ENCODE measurements at places on chromosomes 7 and 10.

GRCh38 chr7:81929386-81929785 lies 159.5 kb upstream of the HGF start:
- DNase-seq = no peak

GRCh38 chr10:104155591-104155990 lies 33.6 kb downstream of the SFR1 start:
- DNase-seq = no peak

- DNase-seq = peak; percentile 24
These were observed at the start of gene CLDN3 for GRCh38 chr7:73770002-73770859. Gene CLDN3, minus strand, starts transcription at chr7:73770270. Its CDS starts 221 bp downstream, at chr7:73770049.

- DNase-seq = no peak
These were observed 119.6 kb upstream of the ADO start for GRCh38 chr10:62684911-62685310.

- DNase-seq = no peak
These were observed 46.6 kb upstream of the PPIF start for GRCh38 chr10:79300711-79301110.

GRCh38 chr10:97059006-97059871 lies 126.5 kb downstream of the SLIT1 start:
- DNase-seq = no peak

GRCh38 chr10:14552015-14552414 lies 221.3 kb upstream of the FRMD4A start:
- DNase-seq = no peak

DNA sequence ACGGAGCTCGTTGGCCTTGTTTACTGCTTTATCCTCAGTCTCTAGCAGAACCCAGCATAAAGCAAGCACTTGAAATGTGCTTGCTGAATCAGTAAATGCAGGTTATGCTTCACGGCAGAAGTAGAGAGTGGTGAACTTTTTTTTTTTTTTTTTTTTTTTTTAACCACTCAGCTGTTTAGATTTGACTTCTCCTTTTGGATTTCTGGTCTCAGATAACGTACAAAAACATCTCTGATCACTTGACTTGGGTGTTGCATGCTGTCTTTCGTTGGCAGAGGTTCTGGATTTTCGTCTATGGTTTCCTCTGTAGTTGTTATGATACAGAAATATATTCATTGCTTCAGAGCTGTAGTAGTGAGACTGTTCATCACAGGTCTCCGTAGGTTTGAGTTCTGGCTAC lies 242.5 kb upstream of the HABP2 start:
- no peak for DNase-seq

- no peak for DNase-seq
These were observed 804.8 kb upstream of the IGFBP3 start for GRCh38 chr7:46725838-46726237.

DNA sequence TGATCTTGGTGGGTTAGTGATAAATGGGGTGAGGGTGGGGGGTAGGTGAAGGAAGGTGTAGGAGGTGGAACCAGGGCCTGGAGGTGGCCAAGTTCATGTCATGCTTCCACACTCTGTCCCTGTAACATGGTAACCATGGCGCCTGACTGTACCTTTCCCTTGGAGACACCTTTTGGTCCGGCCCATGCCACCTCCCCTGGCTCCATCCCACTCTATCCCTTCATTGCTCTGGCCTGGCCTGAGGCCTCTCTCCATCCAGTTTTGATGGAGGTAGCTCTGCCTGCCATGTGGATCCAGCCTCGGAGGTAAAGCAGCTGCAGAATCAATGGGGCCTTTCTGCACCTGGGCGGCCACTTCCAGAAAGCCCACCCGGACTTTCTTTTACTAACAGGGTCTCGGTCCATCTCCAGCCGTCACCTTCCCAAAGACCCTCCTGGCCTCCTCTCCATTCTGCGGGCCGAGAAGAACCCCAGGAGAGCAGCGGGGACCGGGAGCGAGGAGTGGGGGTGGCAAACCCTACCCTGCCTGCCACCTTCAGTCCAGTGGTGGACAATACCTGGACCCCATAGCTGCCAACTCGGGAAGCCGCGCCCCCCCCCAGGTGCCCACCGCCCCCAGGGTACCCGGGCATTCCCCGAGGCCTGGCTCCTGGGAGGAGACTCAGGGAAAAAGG lies 504 bp upstream of the TRRAP start:
- DNase-seq = no peak

GRCh38 chr10:71520042-71520441 lies 123.3 kb downstream of the CDH23 start:
- DNase-seq = no peak

DNA sequence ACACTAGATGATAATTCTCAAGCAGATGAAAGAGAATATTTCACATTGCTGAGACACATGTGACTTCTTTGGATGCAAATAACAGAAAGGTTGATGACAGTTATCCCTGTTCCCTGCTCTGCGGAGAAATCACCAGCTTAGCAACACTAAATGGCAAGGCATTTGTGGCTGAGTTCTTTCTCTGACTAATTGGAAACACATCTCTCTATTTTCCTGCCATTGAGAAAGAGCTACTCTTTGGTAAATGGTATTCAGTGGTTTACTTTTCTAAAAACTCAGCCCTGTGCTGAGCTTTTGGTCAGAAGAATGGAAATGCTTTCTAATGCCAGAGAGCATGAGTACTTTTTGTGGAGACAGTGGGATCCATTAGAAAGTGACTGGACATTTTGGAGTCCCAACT lies 771.4 kb downstream of the LRMDA start:
- no peak for DNase-seq

DNA sequence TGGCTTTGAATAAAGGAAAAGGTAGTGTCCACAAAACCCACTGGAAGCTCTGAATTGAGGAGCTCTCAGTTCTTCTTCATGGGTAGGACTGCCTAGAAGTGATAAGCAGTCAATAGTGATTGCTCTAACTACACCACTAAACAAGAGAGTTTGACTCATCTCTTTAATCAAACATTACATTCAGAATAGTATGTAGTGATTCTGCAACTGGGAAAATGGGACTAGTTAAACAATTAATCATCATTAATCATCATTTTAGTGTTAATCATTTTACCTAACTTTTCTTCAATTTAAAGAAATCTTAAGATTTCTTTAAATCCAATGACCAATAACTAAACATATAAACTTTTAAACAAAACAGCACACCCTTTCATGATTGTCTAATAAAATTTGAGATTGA lies 484.0 kb upstream of the FZD8 start:
- DNase-seq = no peak

DNA sequence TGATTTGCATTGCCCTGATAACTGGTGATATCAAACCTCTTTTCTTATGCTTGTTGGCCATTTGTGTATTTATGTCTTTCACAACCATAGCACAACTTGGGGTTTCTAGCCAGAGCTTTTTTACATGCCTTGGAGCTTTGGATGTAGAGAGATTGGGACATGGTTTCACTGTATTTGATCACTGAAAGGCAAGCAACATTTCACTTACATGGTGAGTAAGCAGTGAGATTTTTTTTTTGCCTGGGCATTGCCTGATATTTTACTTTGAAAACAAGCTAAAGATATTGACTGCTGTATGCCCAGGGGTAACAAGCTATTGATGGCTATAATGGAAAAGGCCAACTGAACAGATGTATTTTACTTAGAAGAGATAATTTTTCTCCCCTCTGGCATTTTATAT lies 259.0 kb downstream of the PHTF2 start:
- DNase-seq = no peak

DNA sequence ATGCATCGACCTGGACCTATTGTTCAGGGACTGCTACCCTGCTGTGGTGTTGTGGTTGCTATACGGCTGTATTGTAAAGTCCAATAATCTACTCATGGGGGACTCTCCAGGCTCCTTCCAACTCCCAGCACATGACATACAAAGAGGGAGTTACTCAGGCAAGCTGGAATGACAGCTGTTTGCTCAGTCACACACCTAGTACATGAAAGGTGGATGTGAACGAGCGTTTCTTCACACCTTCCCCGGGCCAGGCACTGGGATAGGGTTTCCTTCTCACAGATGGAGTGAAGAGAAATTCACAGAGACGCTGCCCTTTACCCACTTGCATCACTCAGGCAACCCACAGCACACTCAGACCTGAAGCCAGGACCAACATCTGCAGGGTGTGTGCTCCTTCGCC lies 215.7 kb downstream of the TNS3 start:
- no peak for DNase-seq

GRCh38 chr10:91604553-91605534 lies 28.0 kb downstream of the PPP1R3C start:
- no peak for DNase-seq

GRCh38 chr7:25861164-25861496 lies 290.9 kb upstream of the NFE2L3 start:
- no peak for DNase-seq

- no peak for DNase-seq
These were observed 31.9 kb downstream of the ZAN start for GRCh38 chr7:100765250-100765649.

GRCh38 chr7:135712796-135713195 lies 15.2 kb downstream of the SLC13A4 start:
- no peak for DNase-seq

GRCh38 chr10:94859086-94859485 lies 79.4 kb upstream of the CYP2C9 start:
- no peak for DNase-seq

DNA sequence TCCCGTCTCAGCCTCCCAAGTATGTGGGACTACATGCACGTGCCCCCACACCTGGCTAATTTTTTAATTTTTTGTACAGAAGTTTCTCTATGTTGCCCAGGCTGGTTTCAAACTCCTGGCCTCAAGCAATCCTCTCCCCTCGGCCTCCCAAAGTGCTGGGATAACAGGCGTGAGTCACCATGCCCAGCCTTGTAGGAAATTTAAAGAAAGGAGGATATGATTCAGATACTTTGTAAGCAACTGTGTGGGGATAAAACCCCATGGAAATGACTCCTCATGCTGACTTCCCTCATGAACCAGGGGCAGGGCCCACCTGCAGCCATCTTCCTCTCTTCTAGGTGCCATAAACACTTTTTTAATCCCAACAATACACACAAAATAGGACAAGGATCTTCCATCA lies 50.2 kb downstream of the APBB1IP start:
- peak; percentile 20 for DNase-seq

GRCh38 chr10:113304726-113305125 lies 248.1 kb upstream of the HABP2 start:
- DNase-seq = no peak

GRCh38 chr10:11146402-11147171 lies 128.9 kb downstream of the CELF2 start:
- no peak for DNase-seq

DNA sequence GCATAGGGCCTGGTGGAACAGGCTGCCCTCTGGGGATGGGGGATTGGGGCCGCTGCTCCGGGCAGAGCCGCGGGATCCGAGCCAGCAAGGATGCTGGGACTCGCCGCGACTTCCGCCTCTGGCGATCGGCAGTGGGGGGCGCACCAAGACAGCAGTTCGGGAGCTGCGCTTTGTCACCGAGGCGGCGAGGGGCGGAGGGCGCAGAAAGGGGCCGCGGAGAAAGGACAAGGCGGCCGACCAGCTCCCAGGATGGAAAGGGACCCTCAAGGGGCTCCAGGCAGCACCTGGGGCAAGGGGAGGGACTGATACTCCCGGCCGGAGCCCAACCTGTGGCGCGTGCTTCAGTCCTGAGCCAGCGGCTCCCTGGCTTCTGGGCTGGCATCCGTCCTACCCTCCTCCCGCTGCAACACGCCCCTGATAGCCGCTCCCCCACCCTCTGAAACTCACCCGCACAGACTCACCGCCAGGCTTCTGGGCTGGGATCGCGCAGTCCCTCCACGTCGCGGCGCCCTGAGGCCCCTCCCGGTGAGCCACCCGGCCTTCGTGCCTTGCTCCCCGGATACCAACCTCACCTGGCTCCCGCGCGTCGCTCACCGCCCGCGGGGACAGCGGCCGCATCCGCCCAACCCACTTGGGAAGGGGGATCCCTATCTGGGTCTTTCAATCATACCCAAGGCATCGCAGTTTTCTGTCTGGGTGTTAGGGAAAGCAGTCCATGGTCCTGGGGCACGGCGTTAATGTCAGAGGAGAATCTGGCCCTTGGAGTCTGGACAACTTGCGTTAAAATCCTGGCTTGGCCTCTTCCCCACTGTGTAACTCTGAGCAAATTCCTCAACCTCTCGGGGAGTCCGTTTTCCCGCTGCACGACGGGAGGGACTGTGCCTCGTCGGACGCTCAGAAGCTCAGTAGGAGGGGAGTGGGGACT lies 7.0 kb upstream of the EVX1 start:
- DNase-seq = no peak

DNA sequence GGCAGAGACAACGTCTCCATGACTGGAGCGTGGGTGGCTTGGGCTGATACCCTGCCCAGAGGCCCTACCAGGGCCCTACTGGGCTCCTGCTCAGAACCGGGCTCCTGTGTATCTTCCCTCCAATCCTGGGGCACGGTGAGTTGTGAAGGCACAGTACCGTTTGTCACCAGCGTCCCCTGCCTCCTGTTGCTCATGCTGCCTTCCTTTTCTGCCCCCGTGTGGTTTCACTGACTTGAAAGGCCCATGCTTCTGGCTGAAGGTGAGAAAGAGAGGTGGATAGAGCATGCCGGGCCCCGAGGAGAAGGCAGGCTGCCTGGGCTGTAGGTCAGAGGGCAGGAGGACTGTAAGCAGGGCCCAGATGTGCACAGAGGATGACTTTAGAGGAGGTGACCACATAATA lies 9.1 kb upstream of the DMBT1 start:
- peak; percentile 57 for DNase-seq

GRCh38 chr7:89072081-89072480 lies 276.5 kb upstream of the TEX47 start:
- DNase-seq = no peak

DNA sequence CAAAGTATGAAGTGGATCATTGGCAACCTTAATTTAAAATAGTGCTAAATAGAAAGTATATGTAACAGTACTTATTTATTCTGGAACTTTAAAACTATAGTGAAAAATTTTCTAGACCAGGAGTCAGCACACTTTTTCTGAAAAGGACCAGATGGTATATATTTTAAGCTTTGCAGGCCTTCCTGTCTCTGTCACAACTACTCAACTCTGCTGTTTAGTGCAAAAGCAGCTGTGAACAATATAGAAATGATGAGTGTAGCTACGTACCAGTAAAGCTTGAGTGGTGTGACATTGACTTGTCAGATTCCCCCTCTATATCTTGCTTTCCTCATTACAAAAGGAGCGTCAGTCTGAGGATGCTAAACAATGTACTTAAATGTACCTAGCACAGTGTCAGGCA lies 88.1 kb upstream of the IGFBP3 start:
- DNase-seq = no peak

DNA sequence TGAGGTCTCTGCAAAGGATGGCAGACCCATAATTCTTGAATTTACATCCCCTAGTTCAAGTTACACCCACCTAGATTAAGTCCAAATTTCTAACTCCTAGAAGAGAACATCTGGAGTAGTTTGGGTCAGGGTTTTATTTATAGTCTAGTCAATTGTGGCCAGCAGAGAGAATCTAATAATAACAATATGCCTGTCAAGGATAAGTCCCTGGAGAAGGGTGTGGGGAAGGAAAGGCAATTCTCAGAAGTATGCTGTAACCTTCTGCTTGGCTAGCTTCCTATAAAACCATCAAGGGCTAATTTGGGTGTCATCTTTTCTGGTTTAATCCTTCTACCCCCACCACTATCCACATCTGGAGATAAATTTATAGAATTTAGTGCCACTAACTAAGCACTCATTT lies 52.8 kb upstream of the SEMA3E start:
- DNase-seq = no peak

GRCh38 chr10:70052462-70053217 lies at the start of gene MACROH2A2:
Gene MACROH2A2, plus strand, starts transcription at chr10:70052846. Its CDS starts 22,813 bp downstream, at chr10:70075659.
- DNase-seq = peak; percentile 49

- no peak for DNase-seq
These were observed 142.9 kb upstream of the AHR start for GRCh38 chr7:17155529-17155928.

All from activated CD4-positive, alpha-beta T cell treated with anti-CD3 and anti-CD28 coated beads, Interleukin-2, amount 50 U/mL, for 48 hours (primary cell).